ENCODE measurements at places on chromosomes 2 and 18.

GRCh38 chr18:4453874-4454536 is 1.1 kb downstream of the DLGAP1 start:
- DNase-seq: no peak

- no peak for DNase-seq
Measured at GRCh38 chr2:10300328-10300920, 2.3 kb upstream of the HPCAL1 start.

DNA sequence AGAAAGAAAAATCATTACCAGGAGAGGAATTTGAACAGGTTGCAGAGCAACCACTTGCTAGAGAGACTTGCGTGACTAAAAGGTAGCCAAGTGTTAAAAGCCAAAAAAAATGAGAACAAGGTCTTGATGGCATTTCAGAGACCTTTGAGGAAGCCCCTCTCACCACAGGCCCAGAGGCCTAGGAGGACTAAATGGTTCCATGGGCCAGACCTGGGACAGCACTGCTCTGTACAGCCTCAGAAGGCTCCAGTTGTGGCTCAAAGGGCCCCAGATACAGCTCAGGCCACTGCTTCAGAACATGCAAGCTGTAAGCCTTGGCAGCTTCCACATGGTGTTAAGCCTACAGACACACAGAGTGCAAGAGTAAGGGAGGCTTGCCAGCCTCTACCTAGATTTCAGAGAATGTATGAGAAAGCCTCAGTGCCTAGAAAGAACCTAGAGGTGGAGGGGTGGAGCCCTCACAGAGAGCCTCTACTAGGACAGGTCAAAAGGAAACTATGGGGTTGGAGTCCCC is 15.3 kb downstream of the CNDP1 start:
- DNase-seq: no peak

DNA sequence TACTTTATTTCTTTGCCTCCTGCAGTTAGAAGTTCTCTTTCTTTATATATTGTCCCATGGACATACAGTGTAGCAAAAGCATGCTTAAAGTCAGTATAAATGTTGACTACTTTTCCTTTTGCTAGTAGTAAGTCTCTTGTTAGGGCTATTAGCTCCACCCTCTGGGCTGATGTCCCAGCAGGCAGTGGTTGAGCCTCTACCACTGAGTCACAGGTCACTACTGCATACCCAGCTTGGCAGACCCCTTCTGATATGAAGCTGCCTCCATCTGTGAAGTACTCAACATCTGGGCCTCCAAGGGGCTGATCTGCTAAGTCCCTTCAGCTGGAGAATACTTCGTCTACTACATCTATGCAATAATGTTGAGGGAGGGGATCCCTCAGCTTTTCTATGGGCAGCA is 61.0 kb upstream of the SLC35G4 start:
- no peak for DNase-seq

DNA sequence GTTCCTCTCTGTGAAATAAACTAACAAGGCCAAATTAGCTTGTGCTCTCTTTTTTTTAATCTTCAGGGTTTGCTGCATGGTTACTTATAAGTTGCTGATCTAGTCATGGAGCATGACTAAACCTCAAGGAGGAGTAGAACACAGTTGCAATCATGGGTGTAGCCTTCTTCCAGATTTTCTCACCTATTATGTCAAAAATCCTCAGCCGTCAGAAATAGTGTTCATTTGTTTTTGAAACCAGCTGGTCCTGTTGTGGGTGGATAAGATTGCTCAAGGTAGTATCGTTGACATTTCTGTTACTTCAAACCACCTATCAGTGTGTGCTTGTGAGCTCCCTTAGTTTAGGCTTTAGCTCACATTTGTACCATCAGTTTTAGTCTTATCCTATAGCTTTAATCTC is 11.2 kb downstream of the RELCH start:
- no peak for DNase-seq

DNA sequence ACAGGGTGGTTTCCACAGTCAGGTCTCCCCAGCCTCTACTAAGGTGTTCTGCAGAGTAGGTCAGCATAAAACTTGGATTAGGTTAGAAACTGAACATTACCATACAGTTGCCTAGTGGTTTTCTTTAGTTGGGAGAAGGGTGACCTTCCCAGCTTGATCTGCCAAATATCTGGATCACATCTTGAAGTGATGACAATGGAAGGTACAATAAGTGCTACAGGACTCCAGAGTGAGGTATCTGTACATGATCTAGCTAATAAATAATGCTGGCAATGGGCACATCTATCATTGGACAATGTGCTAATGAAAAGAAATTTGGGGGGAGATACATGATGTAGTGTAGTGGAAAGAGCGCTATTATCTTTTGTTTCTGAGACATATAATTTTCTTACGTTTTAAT is 54.6 kb upstream of the ACVR1 start:
- no peak for DNase-seq

DNA sequence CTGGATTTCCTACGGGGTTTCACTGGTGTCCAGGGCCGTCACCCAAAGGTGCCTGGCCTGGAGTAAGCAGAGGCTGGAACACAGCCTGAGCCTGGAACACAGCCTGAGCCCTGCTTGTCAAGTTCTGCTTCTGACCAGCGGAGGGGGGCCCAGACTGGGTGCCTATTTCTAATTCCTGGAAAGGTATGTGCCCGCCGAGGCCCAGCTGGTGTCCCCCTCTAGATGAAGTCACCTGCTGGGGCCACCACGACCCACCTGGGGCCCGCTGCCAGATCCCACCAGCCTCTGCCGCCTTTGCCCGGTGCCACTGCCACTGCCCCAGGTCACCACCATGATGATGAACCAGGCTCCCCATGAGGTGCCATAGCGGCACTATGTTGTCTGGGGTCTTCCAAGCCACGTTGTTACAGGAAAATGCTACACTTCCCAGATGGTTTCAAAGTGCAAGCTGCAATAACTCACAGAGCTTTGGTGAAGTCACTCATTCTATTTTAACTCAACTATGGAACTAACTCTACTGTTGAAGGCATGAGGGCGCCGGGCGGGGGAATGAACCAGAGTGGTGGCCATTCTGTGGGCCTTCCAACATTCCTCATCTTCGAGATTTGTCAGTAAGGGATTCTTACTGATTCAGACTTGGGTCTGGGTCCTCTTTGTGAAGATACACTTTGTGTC is 40.9 kb upstream of the LAPTM4A start:
- DNase-seq: no peak

DNA sequence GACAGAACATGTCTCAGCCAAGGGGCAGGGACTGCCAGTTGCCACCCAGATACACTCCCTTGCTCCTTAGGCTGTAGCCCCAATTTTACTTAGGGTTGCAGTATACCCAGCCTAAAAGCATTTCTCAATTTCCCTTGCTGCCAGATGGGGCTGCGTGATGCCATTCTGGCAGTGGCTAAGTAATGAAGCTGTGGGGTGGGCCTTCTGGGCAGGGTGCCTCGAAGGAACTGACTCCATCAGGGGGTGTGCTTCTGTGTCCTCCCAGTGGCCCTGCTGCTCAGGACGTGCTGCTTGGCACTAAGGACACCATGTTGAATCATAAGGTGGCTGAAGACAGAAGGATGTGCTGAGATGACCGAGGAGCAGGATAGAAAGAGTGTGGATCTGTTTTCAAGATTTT is 74.2 kb downstream of the VWA3B start:
- no peak for DNase-seq

DNA sequence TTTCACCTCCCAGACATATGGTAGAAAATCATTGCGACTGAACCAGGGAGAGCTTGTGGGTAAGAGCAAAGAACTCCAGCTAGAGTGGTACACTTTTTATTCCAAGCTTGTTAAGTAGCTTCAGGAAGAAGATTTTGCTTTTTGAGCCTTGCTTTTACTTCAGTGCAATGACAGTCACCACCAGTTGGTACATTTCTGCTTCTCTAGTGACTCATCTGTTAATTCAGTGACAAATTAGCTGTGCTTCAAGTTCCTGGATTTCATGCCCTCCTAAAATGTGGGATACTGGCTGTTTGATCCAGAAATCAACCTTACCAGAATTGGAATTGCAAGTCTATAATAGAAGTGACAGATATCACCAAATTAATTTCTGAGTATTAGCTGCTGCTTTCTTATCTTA is 117.6 kb upstream of the TTN start:
- no peak for DNase-seq

DNA sequence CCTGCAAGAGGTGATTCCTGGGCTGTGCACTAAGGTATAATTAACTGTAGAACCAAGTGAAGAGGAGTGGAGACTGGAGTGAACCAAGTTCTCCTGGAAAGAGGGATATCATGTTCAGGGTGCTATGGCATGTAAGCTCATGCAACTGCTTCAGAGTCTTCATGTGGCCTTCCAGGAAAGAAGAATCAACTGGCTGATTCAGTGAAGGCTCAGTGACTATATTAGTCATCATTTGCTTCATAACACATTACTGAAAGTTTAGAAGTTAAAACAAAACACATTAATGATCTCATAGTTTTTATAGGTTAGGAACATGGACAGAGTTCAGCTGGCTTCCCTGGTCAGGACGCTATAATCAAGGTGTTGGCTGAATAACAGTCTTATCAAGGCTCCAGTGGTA is 1200.8 kb upstream of the GYPC start:
- no peak for DNase-seq

DNA sequence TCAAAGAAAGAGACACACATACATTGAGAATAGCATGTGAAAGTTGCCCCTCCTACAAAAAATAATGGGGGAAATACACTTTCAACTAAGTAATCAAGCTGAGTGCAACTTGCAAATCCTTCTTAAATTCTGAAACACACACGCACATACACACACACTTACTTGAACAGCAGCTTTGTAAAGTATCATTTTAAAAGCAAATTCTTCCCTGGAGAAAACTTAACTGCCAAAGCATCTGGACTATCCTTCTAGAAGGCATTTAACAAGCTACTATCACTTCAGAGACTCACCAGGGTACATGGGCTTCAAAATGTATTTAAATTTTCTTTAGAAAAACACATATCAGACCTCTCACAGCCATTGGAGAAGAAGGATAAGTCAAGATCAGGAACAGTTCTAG is 15.3 kb downstream of the GAREM1 start:
- no peak for DNase-seq

GRCh38 chr2:191573216-191573615 is 104.7 kb upstream of the NABP1 start:
- DNase-seq: no peak

DNA sequence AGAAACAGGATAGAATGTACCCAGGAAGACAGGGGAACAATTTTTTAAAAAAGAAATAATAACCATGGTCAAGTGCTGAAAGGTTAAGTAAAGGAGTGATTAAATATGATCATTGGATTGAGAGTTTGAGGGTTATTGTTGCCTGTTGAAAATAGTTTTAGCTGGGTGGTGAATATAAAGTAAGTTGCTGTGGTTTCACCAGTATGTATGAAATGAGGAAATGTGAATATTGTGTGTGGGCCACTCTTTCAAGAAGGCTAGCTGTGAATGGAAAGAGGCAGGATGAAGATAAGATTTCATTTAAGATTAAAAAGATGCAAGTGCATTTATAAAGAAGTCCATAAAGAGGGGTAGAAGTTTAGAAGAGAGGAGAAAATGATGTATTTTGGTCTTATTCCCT is 53.8 kb downstream of the GULP1 start:
- no peak for DNase-seq

- no peak for DNase-seq
Measured at GRCh38 chr2:148000095-148000494, 20.4 kb downstream of the ORC4 start.

GRCh38 chr2:29336341-29337241 is 221.4 kb downstream of the CLIP4 start:
- no peak for DNase-seq

DNA sequence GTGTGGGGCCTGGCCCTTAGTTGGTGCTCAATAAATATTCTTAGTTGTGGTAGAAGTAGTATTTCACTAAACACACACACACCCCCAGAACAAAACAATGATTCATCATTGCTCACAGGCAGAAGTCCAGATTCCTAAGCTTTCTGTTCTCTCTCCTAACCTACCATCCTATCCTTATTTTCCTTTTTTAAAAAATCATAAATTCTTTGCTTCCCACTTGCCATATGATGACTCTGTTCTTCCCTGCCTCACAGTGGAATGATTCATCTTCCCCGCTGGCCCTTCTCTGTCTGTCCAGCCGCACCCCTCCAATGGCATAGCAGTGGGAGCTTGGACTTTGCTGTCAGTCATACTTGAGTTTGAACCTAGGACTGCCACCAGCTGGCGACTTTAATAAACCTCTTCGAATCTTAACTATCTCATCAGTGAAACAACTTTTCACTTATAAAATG is 5.2 kb downstream of the EML6 start:
- DNase-seq: no peak

Measured in NCI-H446 treated with DMSO at 0.1 percent for 48 hours (cell line).